ENCODE measurements at places on chromosomes 1 and 21. TPM values are rescaled to one million over a fixed set of nuclear protein-coding genes. Genes with fewer than 3 reads are reported as not detected.

MUL1 gene
- 14.7 TPM for total RNA-seq

NBPF10 gene
- 3.8 TPM for total RNA-seq

TMEM200B gene
- total RNA-seq = not detected

CFHR3 gene
- total RNA-seq = not detected

ATP1A4 gene
- total RNA-seq = 0.27 TPM

VCAM1 gene
- total RNA-seq = not detected

OXCT2 gene
- not detected for total RNA-seq
